Stimulated activated CD4-positive, alpha-beta T cell treated with anti-CD3 and anti-CD28 coated beads, Interleukin-15, amount 100 ng/mL, for 1 hour (primary cell): ENCODE measurements at places on chromosomes 1 and 21.

GRCh38 chr1:178371235-178371634 lies 125.5 kb downstream of the CLEC20A start:
- DNase-seq = no peak

GRCh38 chr1:232969799-232970198 lies 19.4 kb downstream of the NTPCR start:
- no peak for DNase-seq

DNA sequence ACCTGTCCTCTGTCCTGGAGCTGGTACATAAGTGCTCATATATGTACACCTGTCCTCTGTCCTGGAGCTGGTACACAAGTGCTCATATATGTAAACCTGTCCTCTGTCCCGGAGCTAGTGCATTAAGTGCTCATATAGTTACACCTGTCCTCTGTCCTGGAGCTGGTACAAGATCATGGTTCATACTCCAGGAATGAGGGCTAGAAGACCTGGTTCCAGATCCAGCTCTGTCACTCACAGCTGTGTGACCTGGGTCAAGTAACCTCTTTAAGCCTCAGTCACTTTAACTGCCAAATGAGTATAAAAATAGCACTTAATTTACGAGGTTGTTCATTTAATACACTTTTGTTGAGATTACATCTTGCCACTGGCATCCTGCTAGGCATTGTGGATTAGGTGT lies 28.0 kb downstream of the SMYD3 start:
- no peak for DNase-seq

GRCh38 chr21:34345091-34345871 lies 18.5 kb upstream of the KCNE2 start:
- DNase-seq = no peak

- DNase-seq = no peak
Measured at GRCh38 chr1:3789421-3790300, 6.6 kb downstream of the LRRC47 start.

DNA sequence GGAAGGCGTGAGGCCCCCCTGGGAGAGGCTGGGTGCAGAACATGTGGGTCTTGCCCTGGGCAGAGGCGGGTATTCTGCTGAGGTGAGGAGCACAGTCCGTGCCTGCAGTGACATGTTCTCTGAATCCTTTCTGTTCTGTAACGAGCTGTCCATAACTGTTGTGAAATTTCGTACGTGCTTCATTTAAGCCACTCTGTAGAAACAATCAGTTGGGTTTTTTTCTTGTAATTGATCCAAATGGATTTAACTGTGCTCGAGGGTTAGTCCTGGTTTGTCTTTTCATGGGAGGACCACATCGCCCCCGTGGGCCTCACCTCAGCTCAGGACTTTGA lies 45.4 kb upstream of the DIP2A start:
- no peak for DNase-seq

DNA sequence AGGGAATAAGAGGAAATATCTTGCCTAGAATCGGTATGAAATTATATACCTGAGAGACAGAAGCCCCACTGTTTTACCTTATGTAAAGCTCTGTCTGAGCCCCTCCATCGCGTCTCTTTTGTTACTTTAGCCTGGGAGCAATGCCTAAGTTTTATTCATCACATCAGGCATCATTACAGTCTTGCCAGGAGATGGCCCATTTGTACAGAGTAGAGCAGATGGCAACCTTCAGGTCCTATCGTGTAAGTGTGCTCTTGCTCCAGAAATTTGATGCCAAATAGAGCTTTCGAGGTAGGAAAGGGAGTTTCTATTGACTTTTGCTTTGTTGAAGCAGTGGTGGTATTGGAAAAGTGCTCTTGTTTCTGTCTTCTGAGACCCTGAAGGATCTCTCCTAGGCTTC lies 24.9 kb downstream of the CFAP126 start:
- DNase-seq = no peak

DNA sequence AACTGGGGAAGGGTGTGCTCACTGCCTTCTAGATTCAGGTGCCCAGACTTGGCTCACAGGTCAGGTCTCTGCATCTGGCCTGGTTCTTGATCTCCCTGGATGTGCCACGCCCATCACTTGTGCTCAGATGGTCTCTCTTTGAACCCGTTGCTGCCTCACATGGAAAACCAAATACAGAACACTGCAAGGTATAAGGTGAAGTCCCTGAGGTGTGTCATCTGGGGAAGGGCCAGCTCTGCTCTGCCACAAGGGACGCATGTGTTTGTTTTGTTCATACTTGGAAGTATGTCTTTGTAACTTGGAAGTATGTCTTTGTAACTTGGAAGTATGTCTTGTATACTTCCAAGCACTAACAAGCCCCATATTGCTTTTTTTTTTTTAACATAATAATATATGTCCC lies 13.4 kb upstream of the CRNN start:
- no peak for DNase-seq

GRCh38 chr1:225617479-225617878 lies 35.4 kb downstream of the ENAH start:
- no peak for DNase-seq

DNA sequence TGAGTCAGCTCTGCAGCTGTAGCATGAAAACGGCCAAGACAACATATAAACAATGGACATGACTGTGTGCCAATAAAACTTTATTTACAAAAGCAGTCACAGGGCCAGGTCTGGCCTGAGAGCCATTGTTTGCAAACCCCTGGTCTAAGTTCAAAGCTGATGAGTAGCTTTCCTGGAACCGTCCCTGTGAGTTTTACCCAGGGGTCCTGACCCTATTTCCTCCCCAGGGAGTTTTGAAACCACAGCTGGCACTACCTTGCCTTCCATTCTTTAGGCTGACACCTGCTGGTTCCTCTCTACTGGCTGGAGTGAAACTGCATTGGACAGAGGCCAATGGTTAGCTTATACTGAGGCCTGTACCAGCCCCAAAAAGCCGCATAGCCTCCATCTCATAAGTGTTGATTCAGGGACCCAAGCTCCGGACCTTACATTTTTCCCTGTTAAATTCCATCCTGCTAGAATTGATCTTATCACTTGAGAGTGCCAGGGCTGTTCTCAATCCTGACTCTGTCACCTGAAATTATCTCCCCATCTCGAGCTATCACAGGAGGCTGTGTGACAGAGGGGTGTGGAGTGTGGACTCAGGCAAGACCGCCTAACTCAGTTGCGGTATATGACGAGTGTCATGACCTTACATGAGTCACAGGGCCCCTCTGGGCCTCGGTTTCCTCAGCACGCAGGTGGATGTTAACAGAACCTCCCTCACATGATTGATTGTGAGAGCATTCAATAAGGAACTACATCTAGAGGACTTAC lies 343.6 kb downstream of the NPHP4 start:
- no peak for DNase-seq

DNA sequence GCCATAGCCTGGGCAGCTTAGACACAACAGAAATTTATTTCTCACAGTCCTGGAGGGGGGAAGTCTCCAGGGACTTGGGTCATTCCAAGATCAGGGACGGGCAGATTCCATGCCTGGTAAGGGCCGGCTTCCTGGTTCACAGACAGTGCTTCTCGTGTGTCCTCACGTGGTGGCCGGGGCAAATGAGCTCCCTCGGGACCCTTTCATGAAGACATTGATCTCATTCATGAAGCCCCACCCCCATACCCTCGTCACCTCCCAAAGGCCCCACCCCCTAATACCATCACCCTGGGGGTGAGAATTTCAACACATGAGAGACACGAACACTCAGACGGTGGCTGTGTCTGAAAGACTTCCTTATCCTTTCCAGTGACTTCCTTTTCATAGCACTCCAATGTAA lies 51.5 kb downstream of the ACOT7 start:
- no peak for DNase-seq

GRCh38 chr1:55812281-55812680 lies 597.1 kb upstream of the USP24 start:
- no peak for DNase-seq

GRCh38 chr1:184910005-184910404 lies 64.3 kb downstream of the NIBAN1 start:
- no peak for DNase-seq

DNA sequence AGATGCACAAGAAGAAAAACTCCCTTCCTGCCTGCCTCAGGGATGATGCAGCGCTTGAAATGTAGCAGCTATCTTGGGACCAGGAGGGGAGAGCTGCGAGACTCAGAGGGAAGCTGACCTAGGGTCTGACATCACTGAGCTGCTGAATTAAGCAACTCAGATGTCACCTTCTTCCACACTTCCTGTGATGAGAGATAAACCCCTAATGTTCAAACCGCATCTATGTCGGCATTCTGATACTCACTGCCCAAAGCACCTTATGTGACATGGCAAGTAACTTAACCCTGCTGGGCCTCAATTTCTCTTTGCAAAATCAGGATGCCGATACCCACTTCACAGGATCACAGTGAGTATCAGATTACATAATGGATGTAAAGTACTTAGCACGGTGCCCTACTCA lies 9.1 kb upstream of the AK2 start:
- DNase-seq = no peak

DNA sequence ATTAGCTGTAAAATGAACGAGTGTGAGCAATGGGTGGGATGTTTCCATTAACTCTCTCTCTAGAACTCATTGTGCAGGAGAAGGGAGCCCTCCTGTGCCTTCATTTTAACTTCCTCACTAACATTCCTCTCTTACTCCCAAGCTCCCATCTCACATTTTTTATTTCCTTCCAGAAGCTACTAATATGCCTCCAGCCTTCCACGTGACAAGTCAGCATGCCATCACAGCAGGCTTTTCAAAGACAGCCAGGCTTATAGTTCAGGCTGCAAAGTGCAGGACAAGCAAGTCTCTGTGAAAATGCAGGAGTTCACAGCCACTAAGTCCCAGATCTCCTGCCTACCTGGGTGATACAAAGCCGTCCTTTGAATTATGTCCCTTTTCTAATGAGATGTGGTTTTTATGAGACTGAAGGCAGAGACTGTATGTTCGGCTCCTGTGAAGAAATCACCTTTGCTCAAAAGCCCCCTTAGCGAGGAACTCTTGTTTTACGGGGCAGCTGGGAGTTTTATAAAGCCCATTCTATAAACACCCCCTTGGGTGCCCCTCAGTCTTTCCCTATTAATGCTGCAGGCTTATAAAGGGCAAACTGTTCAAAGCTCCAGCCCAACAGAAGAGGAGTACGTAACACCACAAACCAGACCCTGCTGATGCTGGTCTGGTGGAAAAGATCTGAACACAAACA lies 14.8 kb upstream of the ANGPTL7 start:
- DNase-seq = no peak

- DNase-seq = no peak
Measured at GRCh38 chr1:240092301-240093119, 827 bp downstream of the FMN2 start.

- DNase-seq = peak; percentile 61
Measured at GRCh38 chr1:9687120-9687873, 35.8 kb downstream of the PIK3CD start.

- DNase-seq = no peak
Measured at GRCh38 chr1:240766831-240767230, 154.9 kb upstream of the GREM2 start.

DNA sequence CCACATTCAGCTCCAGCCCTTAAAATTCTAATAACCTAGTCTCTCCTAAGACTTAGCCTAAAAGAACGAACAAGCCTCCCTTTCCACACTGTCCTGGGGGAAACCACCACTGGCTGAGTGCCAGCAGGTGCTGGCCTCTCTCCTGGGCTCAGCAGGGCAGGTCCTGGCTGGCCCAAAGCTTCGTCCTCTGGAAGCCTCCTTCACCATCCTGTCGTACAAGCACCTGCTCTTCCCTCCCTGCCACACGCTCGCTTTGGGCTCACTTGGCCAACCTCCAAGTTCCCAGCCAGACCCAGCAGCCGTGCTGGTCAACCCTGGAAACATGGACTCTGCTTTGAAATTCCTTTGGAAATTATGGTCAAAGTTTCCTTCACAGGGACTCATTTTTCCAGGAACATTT lies 58.2 kb upstream of the SLC25A33 start:
- DNase-seq = no peak

DNA sequence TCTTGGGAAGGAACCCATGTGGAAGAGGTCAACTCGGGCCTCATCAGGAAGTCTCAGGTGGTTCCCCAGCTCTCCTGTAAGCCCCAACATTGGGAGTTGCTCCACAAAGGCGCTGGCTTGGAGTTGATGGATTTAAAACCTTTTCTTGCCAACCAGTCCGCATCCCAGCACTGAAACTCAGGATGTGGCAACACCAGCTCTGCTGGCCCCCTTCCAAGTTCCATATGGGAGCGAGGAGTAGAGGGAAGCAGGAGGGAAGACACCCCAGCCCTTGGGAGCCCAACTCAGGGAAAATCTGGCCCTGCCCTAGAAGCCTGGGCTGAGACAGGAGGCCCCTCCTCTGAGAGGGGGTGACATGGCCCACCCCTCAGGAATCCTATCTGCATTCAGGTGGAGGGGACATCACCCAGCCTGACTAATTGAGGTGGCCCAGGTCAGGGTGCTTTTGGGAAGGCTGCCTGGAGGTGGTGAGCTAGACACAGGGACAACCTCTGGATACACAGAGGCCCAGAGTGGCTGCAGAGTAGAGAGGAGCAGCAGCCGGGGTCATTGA lies 33.1 kb upstream of the DMBX1 start:
- no peak for DNase-seq

DNA sequence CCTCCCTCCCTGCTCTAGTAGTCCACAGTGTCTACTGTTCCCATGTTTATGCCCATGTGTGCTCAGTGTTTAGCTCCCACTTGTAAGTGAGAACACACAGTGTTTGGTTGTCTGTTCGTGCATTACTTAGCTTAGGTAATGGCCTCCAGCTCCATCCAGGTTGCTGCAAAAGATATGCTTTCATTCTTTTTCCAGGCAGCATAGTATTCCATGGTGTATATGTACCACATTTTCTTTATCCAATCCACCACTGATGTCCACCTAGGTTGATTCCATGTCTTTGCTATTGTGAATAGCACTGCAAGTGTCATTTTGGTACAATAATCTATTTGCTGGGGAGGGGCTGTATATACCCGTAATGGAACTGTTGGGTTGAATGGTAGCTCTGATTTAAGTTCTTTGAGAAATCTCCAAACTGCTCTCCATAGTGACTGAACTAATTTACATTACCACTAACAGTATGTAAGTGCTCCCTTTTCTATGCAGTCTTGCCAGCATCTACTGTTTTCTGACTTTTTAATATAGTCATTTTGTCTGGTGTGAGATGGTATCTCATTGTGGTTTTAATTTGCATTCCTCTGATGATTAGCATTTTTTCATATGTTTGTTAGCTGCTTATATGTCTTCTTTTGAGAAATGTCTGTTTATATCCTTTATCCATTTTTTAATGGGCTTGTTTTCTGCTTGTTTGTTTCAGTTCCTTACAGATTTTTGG lies 191.9 kb upstream of the DMRTA2 start:
- DNase-seq = no peak

DNA sequence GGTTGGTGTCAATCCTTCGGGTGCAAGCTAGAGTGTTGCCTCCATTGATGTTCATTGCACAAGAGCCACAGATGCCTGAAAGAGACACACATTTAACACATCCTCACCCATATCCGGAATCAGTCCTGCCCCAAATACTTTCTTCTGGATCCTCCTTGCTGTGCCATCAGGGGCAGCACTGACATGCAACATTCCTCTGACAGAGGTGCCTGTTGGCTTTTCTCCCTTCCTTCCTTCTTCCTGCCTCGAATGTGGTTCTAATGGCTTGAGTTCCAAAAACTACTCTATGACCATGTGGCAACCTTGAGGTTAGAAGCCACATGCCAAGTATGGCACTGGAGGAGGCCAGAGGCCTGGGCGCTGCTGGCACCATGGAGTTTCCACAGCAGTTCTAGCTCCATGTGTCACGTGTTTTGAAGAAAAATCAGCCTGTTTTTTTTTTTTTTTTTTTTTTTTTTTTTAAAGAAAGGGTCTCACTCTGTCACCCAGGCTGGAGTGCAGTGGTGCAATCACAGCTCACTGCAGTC lies 17.0 kb upstream of the ATP13A2 start:
- no peak for DNase-seq
